CD4-positive, alpha-beta T cell treated with Interleukin-6 for 4 hours (primary cell): ENCODE measurements at places on chromosomes 2 and 18.

DNA sequence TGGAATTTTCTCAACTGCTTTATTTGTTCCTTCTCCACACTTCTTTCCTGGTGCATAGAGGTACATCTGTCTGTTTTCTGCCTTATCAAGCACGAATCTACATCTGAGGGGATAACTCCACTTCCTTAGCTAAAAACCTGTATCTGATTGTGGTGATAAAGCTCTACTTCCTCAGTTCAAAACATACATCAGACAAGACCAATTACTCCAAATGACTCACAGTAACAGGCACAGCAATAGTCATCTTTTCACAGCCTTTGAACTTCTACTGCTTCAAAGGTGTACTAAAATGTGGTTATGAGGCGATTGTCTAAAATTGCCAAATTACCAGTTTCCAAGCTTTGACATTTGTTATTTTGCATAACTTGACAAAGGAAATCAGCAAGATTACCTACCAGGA, 803.6 kb upstream of the ZEB2 start:
- DNase-seq = no peak

- no peak for DNase-seq
Measured at GRCh38 chr2:86793752-86794151, 3.0 kb upstream of the CD8A start.

- no peak for DNase-seq
Measured at GRCh38 chr2:179313057-179313456, 48.4 kb upstream of the SESTD1 start.

DNA sequence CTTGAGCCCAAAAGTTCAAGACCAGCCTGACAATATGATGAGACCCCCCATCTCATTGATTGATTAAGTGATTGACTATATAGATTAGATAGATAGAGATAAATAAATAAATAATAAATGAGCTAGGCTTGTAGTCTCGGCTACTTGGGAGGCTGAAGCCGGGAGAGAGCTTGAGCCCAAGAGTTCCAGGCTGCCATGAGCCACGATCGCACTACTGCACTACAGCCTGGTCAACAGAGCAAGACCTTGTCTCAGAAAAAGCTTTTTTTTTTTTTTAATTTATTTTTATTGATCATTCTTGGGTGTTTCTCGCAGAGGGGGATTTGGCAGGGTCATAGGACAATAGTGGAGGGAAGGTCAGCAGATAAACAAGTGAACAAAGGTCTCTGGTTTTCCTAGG, 12.4 kb downstream of the EIPR1 start:
- DNase-seq = no peak

- DNase-seq = no peak
Measured at GRCh38 chr2:433216-433615, 145.3 kb upstream of the ALKAL2 start.

DNA sequence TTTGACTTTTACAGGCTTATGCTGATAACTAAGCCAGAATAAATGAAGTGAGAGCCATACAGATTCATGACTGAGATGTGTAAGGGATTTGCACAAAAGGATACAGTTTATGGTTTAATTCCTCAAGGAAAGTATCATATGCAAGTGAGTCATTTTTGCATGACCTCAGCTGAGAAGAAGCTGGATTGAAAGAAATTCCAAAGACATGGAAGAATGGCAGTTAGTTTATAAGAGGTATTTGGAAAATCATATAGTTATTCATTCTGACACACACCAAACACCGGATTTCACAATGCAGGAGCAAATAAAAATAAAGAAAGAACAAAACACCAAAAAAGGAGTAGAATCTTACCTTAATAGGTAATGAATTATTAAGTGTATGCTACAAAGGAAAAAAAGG, 83.2 kb upstream of the RND3 start:
- no peak for DNase-seq

DNA sequence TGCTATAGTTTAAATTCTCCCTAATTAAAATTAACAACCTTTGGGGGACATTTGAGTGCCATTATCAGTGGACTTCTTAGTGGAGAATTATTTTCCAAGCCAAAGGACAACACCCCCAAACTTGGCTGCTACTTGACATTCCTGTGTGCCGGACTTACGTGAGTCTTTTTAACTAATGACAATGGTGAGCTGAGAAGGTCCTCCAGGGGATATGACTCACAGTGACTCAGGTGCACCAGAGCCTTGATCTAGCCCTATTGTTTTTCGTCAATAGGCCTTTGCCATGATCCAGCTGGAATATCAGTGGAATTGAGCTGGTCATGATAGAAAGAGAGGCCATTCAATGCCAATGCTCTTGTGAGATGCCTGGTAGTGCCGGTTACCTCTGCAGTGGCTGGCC, 118.1 kb upstream of the CXCR4 start:
- DNase-seq = no peak

DNA sequence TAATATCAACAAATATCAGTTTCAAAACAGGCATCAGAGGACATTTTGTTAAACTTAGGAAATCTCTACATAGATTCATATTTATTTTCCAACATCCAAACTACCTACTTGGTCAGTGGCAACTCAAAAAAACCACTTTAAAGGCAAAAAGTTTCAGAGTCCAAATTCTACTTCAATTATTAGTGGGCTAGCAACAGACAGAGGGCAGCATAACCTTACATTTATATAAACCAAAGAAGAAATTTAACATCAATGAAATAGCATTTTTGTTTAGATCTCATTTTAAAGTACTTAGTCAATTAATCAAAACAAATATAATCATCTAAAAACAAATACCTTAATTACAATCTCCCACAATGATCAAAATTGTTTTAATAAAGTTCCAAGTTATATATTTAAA, 33.3 kb downstream of the RTTN start:
- no peak for DNase-seq

GRCh38 chr2:37119157-37119556, 34.8 kb downstream of the GPATCH11 start:
- no peak for DNase-seq

- no peak for DNase-seq
Measured at GRCh38 chr2:14137643-14138042, 494.9 kb upstream of the LRATD1 start.

DNA sequence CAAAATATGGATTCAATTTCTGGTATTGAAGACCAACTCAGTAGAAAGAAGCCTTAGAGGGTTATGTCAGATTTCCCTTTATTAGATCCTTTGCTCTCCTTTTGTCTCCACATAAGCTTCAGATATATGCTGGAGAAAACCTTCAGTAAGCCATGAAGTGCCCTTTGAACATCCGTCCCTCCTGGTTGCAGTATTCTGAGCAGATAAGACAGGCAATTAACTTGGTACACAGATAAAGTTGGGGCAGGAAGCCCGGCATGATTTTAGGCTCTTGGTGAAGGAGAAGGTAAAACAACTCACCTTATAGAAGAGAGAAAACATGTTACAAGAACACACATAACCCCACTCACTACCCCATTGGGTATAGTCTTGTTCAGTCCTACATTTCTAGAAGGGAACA, 76.4 kb downstream of the SRD5A2 start:
- DNase-seq = no peak

DNA sequence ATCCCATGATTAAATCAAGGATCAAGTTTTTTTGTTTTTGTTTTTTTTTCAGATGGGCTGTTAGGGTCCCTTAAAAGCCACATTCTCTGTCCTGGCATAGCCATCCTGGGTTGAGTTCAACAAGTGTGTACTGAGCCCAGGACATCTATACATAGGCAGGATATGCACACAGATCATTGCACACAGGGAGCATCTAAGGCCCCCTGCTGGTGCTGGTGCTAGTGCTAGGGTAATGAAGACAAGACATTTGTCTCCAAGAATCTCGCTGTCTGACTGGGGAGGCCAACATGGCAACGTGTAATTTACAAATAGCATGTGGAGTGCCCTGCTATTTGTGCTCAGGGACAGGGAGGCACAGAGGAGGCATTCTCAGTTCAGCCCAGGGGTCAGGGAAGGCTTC, 124.5 kb downstream of the VAPA start:
- no peak for DNase-seq

- DNase-seq = no peak
Measured at GRCh38 chr2:226915846-226916360, 80.0 kb downstream of the RHBDD1 start.

DNA sequence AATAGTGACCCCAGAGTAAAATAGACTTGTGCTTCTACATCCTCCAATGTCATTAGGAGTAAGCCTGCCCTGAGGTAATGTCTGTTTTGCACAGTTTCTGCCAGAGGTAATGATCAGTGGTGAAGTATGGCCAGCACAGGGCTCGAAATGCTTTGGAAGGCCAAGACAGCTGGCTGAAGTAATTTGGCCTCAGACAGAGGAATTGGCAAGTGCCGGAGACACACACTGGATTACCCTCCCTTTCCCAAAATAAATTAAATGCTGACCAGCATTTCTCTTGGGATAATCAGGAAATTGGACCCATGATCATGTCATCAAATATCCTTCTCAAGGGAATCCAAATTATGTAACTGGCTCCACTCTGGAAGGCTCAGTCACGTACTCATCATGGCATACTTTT, 379.0 kb upstream of the CHST9 start:
- no peak for DNase-seq

DNA sequence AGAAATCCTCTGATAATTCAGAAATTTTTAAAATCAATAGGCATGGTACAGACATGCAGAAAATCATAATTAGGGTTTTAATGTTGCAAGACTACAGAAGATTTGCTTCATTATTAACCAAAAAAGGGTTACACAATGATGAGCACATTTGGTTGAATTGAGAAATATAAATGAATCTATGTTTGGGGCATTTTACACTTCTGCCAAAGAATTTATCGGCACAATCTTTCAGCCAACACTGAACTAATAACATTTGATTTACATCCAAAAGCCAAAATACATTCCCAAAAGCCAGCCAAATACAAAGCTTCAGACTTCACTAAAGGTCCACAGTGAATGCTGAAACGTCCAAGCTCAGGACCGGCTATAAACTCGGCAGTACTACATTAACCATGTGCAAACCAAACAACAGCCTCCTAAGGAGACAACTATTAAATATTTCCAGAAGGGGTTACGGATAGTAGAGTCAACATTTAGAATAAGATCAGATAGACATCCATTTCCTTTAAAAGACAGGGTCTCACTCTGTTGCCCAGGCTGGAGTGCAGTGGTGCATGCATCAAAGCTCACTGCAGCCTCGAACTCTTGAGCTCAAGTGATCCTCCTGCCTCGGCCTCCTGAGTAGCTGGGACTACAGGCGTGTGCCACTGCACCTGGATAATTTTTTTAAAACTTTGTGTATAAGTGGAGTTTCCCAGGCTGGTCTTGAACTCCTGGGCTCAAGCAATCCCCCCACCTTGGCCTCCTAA, 29.4 kb downstream of the SPRED2 start:
- DNase-seq = no peak

DNA sequence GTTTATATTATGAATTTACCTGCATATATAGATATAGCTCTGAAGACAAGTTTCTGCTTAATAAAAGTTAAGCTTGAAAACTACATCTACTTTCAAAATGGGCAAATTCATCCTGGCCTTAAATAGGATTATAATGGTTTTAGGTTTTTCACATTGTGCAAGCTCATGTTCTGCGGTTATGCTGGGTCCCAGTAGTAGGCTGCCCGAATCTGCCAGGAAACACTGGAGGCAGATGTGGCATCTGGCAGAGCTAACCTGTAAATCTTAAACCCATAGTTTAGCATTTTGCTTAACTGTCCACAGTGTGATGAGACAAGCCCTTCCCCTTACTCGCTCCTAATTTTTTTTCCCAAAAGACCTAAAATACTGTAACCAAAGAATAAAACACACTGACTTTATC, 234.2 kb downstream of the TCF4 start:
- no peak for DNase-seq

- DNase-seq = no peak
Measured at GRCh38 chr18:24200494-24201290, 61.8 kb downstream of the CABYR start.

- DNase-seq = no peak
Measured at GRCh38 chr2:20282916-20283592, 58.1 kb upstream of the SDC1 start.

- no peak for DNase-seq
Measured at GRCh38 chr18:53907921-53908320, 316.5 kb downstream of the MBD2 start.

GRCh38 chr2:147628971-147629421, 215.8 kb upstream of the ACVR2A start:
- no peak for DNase-seq

DNA sequence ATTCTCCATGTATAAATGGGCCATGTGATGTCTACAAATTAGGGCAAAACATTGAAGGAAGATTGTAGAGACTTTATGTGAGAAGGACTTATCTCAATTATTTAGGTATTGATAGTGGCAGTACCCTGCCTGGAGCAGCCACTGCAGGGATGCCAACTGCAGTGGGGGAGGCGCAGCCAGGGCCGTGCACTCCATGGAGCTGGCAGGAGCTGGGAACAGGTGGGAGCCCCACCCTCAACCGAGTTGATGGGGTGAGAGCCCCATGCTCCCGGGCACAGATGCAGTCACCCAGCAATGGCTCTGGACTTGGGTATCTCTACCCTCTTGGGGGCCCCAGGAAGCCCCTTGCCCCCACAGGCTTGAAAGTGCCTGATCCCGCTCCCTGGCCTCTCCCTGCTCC, 564.3 kb downstream of the SLC4A3 start:
- DNase-seq = no peak

- DNase-seq = no peak
Measured at GRCh38 chr2:216887138-216887537, 27.3 kb upstream of the TNP1 start.
